ENCODE measurements at places on chromosomes 1 and 21. TPM values are rescaled to one million over a fixed set of nuclear protein-coding genes. Genes with fewer than 3 reads are reported as not detected.

DNA sequence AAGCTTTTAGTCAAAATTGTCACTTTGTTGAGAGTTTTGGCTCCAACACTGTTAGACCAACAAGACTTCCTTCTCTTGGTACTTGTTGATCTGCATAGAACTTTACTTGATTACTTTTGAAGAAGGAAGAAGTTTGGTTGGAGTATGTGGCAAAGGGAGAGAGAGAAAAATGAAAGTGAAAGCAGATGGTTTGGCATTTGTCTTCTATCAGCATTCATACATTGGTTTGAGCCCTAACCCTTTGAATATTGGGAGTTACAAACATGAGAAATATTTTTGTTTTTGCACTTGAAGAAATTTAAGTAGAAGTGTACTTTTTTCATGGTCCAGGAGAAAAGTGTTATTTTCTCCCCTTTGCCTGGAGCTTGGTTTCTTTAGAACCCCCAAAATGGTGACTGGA lies 169.8 kb downstream of the ADGRL4 start:
- DNase-seq: no peak

Gene RABGGTB
- polyA plus RNA-seq: 6.5 TPM

Gene SEMA4A
- 117 TPM for polyA plus RNA-seq

DNA sequence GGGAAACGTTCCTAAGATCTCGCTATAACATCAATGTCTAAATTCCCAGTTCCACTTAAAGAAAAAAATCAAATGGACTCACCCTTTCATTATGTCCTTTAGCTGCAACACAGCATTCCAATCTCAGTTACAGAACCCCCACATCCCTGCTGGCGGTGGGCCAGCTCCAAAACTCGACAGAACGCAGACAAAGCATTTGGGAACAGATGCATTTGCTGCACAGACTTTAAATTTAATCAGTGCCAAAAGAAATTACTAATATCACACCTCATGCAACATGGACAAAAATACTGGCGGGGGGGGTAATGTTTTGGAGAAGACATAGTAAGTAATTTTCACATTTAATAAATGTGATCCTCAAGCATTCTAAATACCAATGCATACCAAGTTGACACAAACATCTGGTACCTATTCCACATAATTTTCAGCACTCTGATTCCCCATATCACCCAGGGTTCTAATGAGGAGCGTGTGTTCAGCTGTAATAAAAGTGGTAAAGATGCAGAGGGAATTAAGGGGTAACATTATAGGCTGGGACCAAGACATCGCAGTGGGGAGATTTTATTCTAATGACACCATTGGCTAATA lies 79.7 kb downstream of the TGFBR3 start:
- DNase-seq: no peak

- no peak for DNase-seq
These were observed 33.2 kb upstream of the FNBP1L start for GRCh38 chr1:93414749-93415148.

Gene PYHIN1
- polyA plus RNA-seq: 0.44 TPM

DNA sequence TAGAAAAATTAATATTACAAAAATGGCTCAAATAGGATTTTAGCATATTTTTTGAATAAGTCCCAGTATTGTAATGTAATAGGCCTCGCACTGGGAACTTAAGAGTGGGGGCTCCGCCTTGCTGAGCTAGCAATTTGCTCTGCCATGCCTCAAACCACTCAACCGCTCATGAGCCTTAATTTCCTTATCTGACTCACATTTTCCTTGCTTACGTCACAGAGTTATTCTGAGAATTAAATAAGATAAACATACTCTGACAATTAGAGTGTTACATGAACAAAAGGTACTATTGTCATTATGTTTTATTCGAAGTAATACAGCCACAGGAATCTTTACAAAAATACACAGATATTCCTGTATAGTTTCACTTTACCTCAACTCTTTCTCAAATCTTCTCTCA lies 108.1 kb downstream of the SLC44A5 start:
- DNase-seq: no peak

GRCh38 chr1:32307324-32307723 lies 15.4 kb downstream of the HDAC1 start:
- DNase-seq: no peak
